ENCODE measurements at places on chromosomes 5 and 9.

- no peak for DNase-seq
Measured at GRCh38 chr5:73387601-73388305, 60.8 kb downstream of the FOXD1 start.

DNA sequence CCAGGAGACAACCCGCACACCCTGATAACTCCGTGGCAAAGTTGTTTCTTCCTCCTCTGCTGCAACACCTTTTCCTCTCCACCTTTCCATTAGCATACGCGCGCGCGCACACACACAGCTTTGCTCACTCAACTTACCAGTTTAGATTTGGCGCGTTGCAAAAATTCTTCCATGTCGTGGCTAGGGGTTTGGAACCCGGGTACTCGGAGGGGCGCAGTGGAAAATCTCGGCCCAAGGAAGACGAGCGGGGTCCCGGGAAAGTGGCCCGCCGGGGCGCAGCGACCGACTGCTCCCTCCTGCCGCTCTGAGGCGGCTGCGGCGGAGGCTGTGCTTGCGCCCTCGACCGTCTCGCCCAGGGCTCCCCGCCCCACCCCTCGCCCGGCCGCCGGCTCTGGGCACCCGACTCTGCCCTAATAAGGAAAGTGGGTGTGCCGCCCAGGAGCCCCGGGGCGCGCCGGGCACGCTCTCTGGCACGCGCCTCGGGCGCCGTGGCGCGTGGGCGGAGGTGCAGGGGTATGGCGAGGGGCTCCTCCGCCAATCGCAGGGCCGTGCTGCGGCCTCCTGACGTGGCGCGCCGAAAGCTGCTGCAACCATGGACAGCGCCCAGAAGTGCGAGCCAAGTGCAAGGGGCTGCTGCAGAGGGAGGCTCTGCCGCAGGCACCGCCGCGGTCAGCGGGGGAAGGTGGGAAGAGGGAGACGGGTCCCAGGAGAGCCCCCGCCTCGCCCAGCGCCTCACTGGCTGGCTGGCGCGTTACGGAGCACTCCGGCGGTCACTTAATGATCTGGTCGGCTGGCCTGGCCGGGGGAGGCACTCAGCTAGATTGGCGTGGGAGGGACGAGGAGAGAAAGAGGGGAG lies at the start of gene PRUNE2:
TSS of gene PRUNE2 (minus strand) at position 324 of the 856 bp plus-strand sequence. CDS start at position 173, 151 bp downstream.
- no peak for DNase-seq

DNA sequence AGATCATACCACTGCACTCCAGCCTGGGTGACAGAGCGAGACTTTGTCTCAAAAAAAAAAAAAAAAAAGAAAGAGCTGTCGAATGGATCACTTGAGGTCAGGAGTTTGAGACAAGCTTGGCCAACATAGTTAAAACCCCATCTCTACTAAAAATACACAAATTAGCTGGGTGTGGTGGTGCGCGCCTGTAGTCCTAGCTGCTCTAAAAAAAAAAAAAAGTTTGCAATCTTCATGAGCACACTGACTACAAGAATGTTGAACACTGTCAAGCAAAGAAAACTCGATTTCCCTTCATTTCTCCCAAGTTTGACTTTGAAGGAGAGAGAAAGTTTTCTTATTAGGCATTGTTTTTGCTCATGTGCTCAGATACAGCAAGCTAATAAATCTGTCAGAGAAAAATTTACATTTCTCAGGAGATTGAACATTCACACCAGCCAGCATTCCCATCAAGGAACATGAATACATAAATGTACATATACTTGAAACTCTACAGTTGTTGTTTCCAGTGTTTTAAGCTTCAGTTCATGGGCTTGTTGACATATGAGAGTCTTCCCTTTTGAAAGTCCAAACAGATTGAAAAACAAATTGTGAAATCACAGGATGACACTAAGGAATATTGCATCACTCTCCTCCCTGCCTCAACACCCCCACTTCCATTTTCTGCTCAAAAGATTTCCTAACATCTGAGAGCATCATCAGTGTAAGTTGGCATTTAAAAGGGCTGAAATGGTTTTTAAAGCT lies 81.8 kb downstream of the ARRDC3 start:
- peak; percentile 93 for DNase-seq

- DNase-seq, result no peak
Measured at GRCh38 chr9:114524247-114524681, 19.0 kb upstream of the WHRN start.

GRCh38 chr9:125649315-125649714 lies 57.7 kb downstream of the MAPKAP1 start:
- DNase-seq, result peak; percentile 85

DNA sequence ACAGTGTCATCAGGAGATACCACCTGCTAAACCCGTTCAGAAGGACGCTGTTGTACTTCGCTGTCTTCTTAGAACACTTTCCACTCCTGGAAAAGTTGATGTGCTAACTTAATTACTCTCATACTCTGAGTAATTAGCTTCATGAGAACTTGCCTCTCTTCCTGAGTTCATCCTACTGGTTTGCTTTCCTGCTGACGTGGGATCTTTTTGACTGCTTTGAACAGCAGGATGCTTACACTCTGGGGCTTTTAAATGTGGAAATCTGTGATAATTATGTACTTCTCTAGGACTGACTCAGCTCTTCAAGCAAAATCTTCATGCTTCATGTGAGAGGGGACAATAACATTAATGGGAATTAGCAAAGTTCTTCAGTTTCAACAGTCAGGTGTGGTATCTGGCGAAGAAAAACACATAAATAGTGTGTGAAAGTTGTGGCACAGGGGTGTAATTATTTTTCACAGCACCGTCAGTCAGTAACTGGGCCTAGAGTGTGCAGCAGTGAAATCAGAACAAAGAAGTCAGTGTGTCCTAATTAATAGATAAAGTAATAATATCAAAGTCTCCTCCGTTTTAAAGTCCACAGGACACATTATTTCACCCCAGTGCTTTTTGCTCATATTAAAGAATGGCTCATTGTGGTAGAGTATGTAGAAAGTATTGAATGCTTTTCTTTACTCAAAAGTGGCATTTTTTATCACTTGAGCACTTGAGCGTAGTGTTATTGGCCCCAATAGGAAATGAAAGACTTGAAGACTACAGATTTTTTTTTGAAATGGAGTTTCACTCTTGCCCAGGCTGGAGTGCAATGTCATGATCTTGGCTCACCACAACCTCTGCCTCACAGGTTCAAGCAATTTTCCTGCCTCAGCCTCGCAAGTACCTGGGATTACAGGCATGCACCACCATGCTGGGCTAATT lies 140.9 kb upstream of the DMRT1 start:
- DNase-seq, result no peak

- DNase-seq, result peak; percentile 10
Measured at GRCh38 chr9:37471942-37472684, 6.9 kb upstream of the ZBTB5 start.

DNA sequence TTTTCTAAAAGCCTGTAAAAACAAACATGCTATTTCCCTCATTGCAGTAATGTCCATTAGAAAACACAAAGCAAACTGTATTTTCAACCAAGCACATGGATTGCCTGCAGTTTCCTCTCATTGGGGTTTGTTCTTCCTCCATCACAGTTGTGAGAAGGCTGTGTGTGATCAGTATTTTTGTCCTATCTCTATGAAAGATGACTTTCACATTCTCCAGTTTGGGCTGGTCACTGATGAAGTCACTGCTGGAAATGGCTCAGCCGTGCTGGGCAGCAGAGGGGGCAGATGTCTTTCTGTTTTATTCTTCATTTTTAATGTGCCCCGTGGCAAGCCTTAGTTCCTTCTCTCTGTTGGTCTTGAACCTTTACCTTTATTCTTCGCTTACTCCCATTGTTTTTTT lies 288.9 kb upstream of the MPDZ start:
- DNase-seq, result no peak

DNA sequence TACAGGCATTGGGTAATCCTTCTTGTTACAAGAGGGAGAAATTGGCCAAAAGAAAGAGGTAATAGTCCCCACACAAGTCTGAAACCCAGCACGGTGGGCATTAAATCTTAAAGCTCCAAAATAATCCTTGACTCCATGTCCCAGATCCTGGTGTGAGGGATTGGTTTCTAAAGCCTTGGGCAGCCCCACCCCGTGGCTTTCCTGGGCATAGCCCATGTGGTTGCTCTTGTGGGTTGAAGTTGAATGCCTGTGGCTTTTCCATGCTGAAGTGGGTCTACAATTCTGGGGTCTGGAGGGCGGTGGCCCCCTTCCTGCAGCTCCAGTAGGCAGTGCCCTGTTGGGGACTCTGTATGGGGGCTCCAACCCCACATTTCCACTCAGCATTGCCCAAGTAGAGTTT lies 91.8 kb upstream of the LARP1 start:
- no peak for DNase-seq

- DNase-seq, result no peak
Measured at GRCh38 chr5:163505049-163505367, 411 bp upstream of the MAT2B start.

DNA sequence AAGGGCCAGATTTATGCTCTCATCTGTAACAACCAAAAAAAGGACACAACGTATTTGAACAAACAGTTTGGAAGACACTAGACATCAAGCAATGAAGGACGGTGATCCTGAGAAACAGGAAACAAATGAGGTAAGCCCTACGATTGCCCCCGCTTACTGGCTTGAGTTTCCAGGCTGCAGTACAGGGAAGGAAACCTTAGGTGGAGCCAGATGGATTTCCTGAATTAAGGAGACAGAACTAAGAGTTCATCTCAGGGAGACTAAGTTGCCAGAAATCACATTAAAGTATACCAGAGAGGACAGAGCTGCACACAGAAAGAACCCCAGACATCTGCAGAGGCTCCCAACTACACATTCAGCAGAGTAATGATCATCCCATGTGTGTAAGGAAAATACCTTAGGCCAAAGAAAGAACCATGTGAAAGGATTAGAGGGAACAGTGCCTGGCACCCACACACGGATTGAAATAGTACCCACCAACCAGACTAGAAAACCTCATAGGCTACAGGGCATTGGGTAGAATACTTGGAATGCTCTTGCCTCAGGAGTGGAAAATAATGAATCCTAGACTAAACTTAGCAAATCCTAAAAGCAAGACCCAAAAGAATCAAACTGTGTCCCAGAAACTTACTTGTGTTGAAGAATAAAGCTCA lies 99.3 kb upstream of the NIPBL start:
- DNase-seq, result peak; percentile 29

- DNase-seq, result no peak
Measured at GRCh38 chr5:151811593-151812321, 40.0 kb downstream of the G3BP1 start.

- no peak for DNase-seq
Measured at GRCh38 chr9:28792716-28793115, 1219.4 kb upstream of the C9orf72 start.

GRCh38 chr5:132008163-132008473 lies 3.3 kb downstream of the ACSL6 start:
- DNase-seq, result no peak

DNA sequence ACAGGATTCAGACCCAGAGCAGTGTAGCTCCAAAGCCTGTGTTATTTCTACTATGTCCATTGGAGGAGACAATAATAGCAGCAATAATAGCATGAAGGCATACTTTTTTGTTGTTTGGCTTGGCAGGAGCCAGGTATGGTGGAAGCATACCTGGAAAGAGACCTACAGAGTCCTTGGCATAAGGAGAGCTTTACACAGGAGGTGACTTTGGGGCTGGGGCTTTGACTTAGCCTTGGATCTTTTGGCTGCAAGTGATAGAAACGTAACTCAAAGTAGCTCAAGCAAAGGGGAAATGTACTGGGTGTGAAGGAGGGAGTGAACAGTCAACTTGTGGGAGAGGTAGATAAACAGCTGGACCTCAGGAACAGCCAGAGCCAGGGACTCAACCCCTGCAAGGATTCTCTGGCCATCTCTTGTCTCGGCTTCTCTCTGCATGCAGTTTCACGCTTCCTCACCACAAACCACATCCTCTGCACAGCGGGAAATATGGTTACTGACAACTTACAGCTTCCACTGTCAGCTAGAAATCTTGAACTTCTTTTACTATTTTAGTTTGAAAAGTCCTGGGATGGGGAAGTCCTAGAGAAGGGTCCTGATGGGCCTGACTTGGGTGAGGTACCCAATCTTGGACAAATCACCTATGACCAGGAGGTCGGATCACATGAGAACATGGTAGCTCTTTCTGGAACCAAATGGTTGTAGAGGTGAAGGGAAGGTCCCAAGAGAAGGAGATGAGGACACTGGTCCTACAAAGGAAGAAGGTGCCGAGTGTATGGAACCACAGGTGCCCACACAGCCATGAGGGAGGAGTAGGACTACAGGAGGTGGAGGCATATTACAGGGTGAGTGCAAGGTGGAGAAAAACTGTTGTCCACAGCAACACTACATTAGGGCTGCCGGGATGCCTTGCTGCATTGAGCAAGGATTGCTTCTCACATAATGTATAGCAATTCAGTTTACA lies 47.0 kb upstream of the TGFBR1 start:
- peak; percentile 47 for DNase-seq

DNA sequence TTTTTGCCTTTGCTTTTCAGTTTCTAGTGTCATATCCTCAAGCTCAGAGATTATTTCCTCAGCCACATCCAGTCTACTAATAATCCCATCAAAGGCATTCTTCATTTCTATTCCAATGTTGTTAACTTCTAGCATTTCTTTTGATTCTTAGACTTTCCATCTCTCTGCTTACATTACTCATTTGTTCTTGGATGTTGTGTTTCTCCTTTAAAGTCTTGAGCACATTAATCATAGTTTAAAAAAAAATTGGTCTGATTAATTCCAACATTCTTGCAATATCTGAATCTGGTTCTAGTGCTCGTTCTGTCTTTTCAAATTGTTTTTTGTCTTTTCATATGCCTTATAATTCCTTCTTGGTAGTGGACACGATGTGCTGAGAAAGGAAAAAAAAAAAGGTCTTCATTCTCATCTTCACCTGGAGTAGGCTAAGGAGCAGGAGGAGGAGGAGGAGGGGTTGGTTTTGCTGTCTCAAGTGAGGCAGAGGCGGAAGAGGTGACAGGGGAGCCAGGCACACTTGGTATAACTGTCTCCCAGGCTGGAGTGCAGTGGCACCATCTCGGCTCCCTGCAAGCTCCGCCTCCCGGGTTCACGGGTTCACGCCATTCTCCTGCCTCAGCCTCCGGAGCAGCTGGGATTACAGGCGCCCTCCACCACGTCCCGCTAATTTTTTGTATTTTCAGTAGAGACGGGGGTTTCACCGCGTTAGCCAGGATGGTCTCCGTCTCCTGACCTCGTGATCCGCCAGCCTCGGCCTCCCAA lies 16.3 kb downstream of the PRXL2C start:
- no peak for DNase-seq

- DNase-seq, result no peak
Measured at GRCh38 chr5:176712546-176713304, 65.4 kb downstream of the TSPAN17 start.

DNA sequence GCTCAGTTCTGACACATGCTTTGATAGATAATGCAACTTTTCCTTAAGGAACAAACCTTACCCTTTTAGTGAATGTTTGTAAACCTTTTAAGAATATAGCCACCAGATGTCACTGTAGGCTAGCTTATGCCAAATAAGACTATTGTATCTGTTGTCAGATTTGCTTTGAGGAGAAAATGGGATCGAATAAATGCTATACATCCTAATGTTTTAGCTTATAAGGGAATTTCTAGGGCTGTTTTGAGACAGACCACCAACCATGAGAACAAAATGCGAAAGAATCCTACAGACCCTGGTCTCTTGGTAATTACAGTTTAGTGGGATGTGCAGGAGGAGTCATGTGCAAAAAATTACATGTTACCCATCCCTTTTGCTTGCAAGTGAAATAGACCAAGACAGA lies 127.6 kb upstream of the NMUR2 start:
- peak; percentile 11 for DNase-seq

GRCh38 chr9:114694719-114695269 lies 12.8 kb upstream of the TEX48 start:
- no peak for DNase-seq

- DNase-seq, result no peak
Measured at GRCh38 chr9:117156771-117157535, 257.9 kb downstream of the ASTN2 start.

GRCh38 chr5:66553916-66554575 lies 42.1 kb upstream of the MAST4 start:
- DNase-seq, result peak; percentile 60

GRCh38 chr5:96816991-96817390 lies 9.2 kb upstream of the ERAP1 start:
- DNase-seq, result no peak

Data from inflammatory macrophage treated with lipopolysaccharide for 1 hour (primary cell).